ENCODE measurements at places on chromosomes 7 and 10. TPM values are rescaled to one million over a fixed set of nuclear protein-coding genes. Genes with fewer than 3 reads are reported as not detected.

The UMAD1 gene
- 13.0 TPM for total RNA-seq

- H3K27ac ChIP-seq, result no peak overlapping the region
- peaks cover 46% of the 10 kb centered on the region for H3K4me1 ChIP-seq
- H3K27me3 ChIP-seq, result no peaks in the 10 kb centered on the region
These were observed 23.0 kb downstream of the TCF7L2 start for GRCh38 chr10:112973046-112973445.

The PNLIP gene
- total RNA-seq, result 1.9 TPM

- H3K4me3 ChIP-seq, result no peak overlapping the region
- H3K36me3 ChIP-seq, result peaks cover 11% of the 10 kb centered on the region
- no peak overlapping the region for H3K27ac ChIP-seq
- DNase-seq, result peak; percentile 75
These were observed 26.5 kb upstream of the NUB1 start for GRCh38 chr7:151315038-151315655.

GRCh38 chr10:21401196-21401595, 124.3 kb downstream of the SKIDA1 start:
- no peak for DNase-seq
- peaks cover 31% of the 10 kb centered on the region for H3K4me1 ChIP-seq
- no peak overlapping the region for H3K27ac ChIP-seq
- H3K36me3 ChIP-seq, result peaks cover 30% of the 10 kb centered on the region

GRCh38 chr10:24984906-24985305, 31.1 kb downstream of the ENKUR start:
- H3K36me3 ChIP-seq, result no peaks in the 10 kb centered on the region
- DNase-seq, result no peak
- peaks cover 5% of the 10 kb centered on the region for H3K4me1 ChIP-seq
- no peak overlapping the region for H3K4me3 ChIP-seq
- H3K27me3 ChIP-seq, result no peaks in the 10 kb centered on the region

GRCh38 chr10:86862786-86863483, 94.5 kb downstream of the MMRN2 start:
- peaks cover 78% of the 10 kb centered on the region for H3K4me1 ChIP-seq
- DNase-seq, result no peak
- H3K27me3 ChIP-seq, result no peaks in the 10 kb centered on the region
- peak overlapping the region; percentile 99 for H3K27ac ChIP-seq
- peaks cover 16% of the 10 kb centered on the region for H3K36me3 ChIP-seq
- H3K4me3 ChIP-seq, result peak overlapping the region; percentile 20

DNA sequence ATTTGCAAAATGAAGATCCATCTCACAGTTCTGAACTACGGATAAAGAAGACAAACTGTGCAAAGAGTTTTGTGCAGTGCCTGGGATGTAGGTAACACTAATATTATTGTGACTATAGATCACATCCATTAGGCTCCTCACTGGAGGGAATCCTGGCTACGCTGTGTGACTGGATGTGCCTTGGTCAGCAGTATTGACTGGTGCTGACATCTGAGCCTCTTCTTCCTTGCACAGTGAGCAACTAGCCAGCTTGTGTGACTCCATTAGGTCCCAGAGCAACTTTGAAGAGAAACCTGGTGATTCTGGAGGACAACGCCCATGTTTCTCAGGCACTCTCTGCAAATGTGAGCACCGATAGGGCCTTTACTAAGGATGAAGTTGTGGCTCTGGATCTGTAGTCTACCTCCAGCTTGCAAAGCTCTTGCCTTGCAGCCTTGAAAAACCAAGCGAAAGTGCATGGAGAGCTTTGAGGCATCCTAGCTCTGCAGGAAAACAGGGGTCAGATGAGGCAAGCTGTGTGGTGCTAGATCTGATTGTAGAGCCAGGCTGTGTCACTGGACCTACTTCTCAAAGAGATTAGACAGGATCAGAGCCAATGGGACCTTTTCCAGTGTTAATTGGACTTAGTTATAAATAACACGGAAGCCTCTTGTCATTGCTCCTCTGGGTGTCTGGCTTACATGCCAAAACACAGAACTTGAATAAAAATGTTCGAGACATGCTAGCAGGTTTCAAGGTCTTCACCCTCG, 303.6 kb upstream of the LYZL1 start:
- H3K4me3 ChIP-seq, result no peak overlapping the region
- no peak for DNase-seq
- no peaks in the 10 kb centered on the region for H3K27me3 ChIP-seq
- no peak overlapping the region for H3K27ac ChIP-seq
- H3K36me3 ChIP-seq, result no peaks in the 10 kb centered on the region

The TFPI2 gene
- 10.4 TPM for total RNA-seq

The CALML5 gene
- 0.23 TPM for total RNA-seq

DNA sequence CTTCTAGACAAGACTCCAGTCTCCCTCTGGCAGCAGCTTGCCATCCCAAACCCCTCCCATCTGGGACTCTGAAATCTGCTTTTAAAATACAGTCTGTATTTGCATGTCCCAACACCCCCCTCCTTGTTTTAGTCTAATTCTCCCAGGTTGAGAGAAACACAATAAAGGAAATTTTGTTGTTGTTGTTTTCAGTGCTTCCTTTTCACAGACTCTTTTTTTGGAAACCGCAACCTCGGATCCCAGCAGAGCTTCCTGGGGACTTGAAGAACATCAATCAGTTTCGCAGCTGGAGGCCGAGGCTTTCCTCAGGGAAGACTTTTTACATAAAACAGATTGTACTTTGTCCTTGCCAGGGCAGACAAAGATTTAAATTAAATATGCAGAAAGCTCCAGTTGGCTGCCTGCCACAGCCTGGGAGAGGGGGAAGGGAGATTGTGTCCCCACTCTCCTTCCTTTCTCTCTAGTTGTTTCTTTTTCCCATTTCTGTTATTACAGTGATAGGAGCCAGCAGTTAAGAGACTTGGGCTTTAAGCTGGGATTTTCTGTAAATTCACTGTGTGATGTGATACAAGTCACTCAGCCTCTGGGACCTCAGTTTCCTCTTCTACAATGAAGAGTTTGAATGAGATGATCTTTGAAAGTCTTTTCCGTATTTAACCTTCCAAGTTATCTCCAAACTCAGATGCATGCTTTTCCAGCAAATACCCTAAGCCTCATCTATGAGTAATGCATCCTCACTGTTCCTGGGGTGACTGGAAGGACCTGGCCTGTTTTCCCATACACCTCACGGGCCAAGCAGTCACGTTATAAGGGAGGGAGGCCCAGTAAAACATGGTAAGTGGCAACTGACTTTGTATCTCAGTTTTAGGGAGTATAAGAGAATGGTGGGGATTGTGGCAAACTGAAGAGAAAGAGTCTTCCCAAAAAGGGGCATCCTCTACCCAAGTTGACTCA, 192.3 kb downstream of the REEP3 start:
- peaks cover 73% of the 10 kb centered on the region for H3K4me1 ChIP-seq
- H3K27me3 ChIP-seq, result peaks cover 3% of the 10 kb centered on the region
- DNase-seq, result peak; percentile 88
- H3K4me3 ChIP-seq, result peak overlapping the region; percentile 53
- peak overlapping the region; percentile 98 for H3K27ac ChIP-seq

The TLX1 gene
- total RNA-seq, result 2.3 TPM

The ZNF804B gene
- not detected for total RNA-seq

The FXYD4 gene
- not detected for total RNA-seq

GRCh38 chr7:94422827-94423460, 28.2 kb downstream of the COL1A2 start:
- no peak for DNase-seq

DNA sequence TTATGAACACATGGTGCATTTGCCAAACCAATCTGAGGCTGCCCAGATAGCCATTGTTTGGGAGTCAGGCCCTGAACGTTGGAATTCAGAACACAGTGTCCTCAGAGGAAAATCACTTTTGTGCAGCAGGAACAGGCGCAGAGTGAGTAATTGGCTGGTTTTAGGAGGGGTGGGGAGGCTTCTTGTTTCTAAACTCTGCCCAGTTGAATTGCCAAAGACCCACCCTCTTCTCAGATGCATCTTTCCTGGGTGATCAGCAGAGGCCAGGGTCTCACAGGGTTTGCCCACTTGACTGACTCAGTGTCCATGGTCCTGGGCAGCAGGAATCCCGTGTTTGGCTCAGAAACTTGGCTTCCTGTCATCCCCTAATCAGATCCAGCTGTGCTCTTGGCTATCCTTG, 24.3 kb downstream of the PRLHR start:
- peaks cover 3% of the 10 kb centered on the region for H3K27me3 ChIP-seq
- DNase-seq, result no peak
- H3K4me1 ChIP-seq, result no peaks in the 10 kb centered on the region
- no peak overlapping the region for H3K4me3 ChIP-seq

- H3K36me3 ChIP-seq, result no peaks in the 10 kb centered on the region
- no peak for DNase-seq
- H3K27me3 ChIP-seq, result no peaks in the 10 kb centered on the region
- H3K4me3 ChIP-seq, result no peak overlapping the region
- H3K4me1 ChIP-seq, result no peaks in the 10 kb centered on the region
These were observed 470.8 kb upstream of the FOXK1 start for GRCh38 chr7:4211261-4211660.

- H3K27me3 ChIP-seq, result no peaks in the 10 kb centered on the region
- H3K27ac ChIP-seq, result no peak overlapping the region
- H3K4me1 ChIP-seq, result no peaks in the 10 kb centered on the region
These were observed 18.6 kb downstream of the NUDCD3 start for GRCh38 chr7:44471850-44472249.

DNA sequence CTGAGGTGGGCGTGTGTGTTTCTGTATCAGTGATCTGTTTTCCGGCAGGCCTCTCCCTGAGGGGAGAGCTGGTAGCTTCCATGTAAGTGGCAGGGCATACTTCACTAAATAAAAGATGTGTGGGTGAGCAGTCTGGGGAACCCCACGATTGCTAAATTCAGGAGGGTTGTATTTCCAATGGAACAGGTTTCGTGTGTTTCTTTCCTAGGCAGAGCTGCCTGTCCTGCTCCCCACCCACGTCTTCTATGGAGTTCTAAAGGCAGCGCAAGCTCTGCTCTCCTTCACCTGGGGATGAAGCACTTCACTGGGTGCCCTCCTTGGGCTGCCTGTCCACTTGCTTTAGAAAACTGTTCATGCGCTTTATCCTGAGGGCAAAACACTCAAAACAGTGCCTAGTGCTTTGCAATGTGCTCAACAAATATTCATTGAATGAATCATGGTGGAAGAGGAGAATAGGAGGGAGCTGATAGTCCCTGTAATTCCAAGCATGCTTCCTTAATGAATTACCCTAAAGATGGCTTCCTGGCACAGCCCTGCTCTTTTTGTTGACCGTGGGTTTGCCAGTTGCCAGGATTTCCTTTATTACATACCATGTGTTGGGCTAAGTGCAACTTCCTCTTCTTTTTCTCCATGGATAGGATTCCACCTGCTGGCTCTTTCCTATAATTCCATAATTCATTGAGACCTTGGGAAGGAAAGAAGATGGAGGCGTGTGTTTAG, 50.6 kb upstream of the SRPK2 start:
- peak overlapping the region; percentile 78 for H3K27ac ChIP-seq
- H3K4me3 ChIP-seq, result no peak overlapping the region
- peaks cover 5% of the 10 kb centered on the region for H3K4me1 ChIP-seq
- no peaks in the 10 kb centered on the region for H3K36me3 ChIP-seq

DNA sequence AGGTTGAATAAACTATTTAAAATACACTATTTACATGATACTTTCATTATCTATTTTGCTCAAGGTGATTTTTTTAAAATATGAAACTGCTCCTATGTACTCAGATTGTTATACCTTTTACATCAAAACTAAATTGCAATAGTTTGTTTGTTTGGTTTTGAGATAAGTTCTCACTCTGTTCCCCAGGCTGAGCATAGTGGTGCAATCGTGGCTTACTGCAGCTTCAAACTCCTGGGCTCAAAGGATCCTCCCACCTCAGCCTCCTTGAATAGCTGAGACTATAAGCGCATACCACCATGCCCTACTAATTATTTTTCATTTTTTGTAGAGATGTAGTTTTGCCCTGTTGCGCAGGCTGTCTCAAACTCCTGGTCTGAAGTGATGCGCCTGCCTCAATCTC, 12.7 kb downstream of the TAS2R60 start:
- H3K27me3 ChIP-seq, result no peaks in the 10 kb centered on the region
- H3K36me3 ChIP-seq, result peaks cover 6% of the 10 kb centered on the region
- no peak overlapping the region for H3K4me3 ChIP-seq
- H3K27ac ChIP-seq, result no peak overlapping the region

DNA sequence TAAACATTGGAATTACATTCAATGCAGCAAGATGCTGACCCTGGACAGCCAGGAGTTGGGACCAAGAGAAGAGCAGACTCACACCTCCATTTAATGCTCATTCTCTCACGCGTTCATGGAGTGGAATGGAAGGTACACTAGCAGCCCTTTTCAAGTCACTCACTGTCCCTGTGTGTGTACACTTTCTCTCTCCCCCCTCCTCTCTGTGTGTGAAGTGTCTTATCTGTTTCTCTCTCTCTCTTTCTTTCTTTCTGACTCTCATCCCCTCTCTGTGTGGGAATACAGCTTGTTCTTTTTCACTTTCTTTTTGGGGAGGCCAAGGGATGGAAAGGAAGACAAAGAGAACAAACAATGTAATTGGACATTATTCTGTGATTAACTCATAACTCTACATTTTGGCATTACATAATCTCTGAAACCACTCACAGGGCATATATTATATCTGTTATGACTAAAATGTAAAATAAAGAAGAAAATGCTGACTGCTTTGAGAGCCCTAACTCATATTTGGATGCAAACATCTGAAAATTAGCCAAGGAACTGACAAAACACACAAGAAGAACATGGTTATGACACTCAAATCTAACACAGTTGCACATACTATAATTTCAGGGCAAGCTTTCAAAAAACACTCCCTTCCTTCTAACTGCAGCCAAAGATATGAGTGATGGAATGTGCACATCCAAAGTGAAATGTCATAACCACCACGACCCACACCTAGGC, 188.8 kb downstream of the PARD3 start:
- no peak overlapping the region for H3K27ac ChIP-seq
- H3K4me1 ChIP-seq, result peaks cover 26% of the 10 kb centered on the region
- no peak for DNase-seq
- H3K36me3 ChIP-seq, result no peaks in the 10 kb centered on the region
- H3K27me3 ChIP-seq, result no peaks in the 10 kb centered on the region
- H3K4me3 ChIP-seq, result no peak overlapping the region

The TRIM50 gene
- total RNA-seq, result 0.16 TPM

GRCh38 chr7:139566736-139567646, 43.5 kb downstream of the CLEC2L start:
- no peak overlapping the region for H3K27ac ChIP-seq
- no peaks in the 10 kb centered on the region for H3K36me3 ChIP-seq
- H3K4me1 ChIP-seq, result peaks cover 39% of the 10 kb centered on the region
- H3K4me3 ChIP-seq, result no peak overlapping the region
- no peaks in the 10 kb centered on the region for H3K27me3 ChIP-seq
